ENCODE measurements at places on chromosomes 5 and 9.

DNA sequence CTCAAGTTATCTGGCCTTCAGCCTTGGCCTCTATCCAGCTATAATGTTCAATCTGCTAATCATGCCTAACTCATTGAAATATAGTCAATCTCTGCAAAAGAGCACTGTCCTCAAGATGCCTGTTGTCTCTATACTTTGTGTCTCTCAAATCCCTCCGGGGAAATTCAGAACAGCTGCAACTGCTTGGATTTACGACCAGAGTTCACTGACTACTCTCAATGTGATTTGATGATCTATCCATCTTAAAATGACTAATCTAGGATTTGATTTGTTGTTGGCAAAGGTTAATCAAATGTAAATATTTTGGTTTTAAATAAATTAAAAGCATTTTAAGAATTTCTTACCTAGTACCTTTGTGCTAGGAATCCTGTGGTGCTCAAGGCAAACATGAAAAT is 40.9 kb downstream of the SVEP1 start:
- DNase-seq = no peak

DNA sequence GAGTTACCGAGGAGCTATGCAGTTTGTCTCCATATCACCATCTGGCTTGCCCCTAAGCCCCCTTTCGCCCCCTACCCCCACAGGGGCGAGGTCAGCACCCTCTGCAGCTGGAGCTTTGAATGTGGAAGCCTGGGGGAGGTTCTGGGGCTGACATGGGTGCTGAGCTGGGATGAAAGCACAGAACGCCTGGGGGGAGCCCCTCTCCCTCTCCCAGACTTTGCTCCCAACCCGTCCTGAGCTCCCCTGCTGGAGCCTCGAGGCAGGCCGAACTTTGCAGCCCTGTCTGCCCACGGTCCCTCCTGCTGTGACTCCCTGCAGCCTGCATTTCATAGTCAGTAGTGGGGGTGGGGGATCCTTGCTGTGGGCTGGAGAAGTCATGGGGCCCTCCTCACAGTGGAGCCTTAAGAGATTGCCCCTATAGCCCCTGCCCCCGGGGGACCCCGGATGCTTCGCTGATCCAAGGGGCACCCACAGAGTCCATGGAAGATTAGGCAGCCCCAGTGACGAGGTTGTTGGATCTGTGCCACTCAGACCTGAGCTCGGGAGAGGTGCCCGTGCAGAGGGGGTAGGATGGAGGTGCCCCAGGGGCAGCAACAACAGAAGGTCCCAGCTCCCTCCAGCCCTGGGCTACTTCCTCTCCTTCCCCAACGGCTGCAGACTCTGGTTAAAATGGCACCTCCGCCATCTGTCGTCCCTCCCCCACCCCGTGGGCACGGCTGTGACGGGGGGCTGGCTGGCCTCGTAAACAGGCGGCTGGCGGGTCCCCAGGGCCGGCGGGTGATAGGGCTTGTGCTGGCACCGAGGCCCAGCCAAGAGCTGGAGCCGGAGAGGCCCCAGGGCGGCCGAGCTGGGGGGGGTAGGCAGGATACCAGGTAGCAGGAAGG is 162.0 kb downstream of the C9orf50 start:
- DNase-seq = no peak

- no peak for DNase-seq
Observed at GRCh38 chr5:6289239-6289638, 89.1 kb downstream of the MED10 start.

DNA sequence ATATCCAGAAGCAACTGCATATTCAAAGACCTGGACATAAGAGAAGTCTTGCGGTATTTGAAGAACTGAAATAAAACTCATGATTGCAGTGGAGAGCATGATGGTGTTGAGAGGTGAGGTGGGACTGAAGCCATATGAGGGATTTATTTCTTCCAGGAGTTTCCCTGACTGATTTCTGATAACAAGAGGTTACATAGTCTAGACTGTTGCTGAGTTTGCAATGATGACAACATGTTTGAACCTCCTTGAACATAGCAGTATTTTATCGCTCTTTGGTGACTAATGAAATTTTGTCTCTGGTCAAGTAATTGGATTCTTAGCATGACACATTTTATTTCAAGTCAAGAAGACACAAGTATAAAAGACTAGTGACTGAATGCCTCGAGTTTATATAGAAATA is 61.8 kb downstream of the ACTBL2 start:
- no peak for DNase-seq

GRCh38 chr9:91500509-91501014 is 76.9 kb upstream of the NFIL3 start:
- DNase-seq = peak; percentile 53

DNA sequence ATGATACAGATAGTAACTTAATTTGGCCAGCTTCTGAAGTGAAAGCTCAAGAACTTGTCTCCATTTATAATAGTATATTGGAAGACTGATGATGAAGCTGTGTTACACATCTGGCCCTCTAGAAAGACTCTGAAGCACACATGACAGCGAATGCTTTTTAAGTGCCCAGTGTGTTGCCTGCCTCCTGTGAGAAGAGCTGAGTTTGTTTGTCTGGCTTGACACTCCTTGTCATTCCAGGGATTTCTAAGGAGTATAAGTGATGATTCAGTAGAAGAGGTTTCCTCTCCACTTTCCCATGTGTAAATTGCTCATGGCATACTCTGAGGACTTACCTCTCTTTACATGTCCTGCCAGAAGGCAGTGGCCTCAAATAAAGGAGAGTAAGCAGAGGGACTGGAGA is 30.4 kb upstream of the LRRTM2 start:
- DNase-seq = peak; percentile 60

GRCh38 chr5:33338336-33339110 is 102.2 kb upstream of the TARS1 start:
- DNase-seq = no peak

DNA sequence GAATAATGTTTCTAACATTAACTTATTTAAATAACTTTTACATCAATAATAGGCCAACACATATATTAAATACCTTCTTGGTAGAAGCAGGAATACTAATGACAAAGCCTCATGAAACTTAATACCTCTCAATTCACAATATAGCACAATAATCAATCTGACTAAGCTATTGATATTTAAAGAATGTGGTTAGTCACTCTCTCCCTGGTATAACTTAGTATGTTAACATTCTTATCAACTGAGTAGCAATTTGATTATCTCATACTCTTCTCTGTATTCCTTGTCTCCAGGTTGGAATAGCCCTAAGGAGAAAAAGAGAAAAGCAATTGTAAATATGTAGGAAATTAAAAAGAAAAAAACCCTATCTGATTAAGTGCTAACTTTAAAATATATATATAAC is 4.9 kb upstream of the PGGT1B start:
- peak; percentile 64 for DNase-seq

- DNase-seq = no peak
Observed at GRCh38 chr5:74935752-74936091, 69.5 kb upstream of the FAM169A start.

GRCh38 chr9:125527471-125528002 is 179.5 kb downstream of the MAPKAP1 start:
- no peak for DNase-seq

All from HS-5 (cell line).